ENCODE measurements at places on chromosomes 11 and 22. TPM values are rescaled to one million over a fixed set of nuclear protein-coding genes. Genes with fewer than 3 reads are reported as not detected.

MS4A4A gene
- not detected for total RNA-seq

BID gene
- total RNA-seq, result 13.6 TPM

LDHAL6A gene
- not detected for total RNA-seq

FOLR2 gene
- not detected for total RNA-seq

OR5B21 gene
- 0.30 TPM for total RNA-seq

OR56A1 gene
- total RNA-seq, result not detected

SYT8 gene
- not detected for total RNA-seq

CLMP gene
- total RNA-seq, result not detected

CHRM1 gene
- not detected for total RNA-seq

THYN1 gene
- 73.2 TPM for total RNA-seq

ELF5 gene
- total RNA-seq, result not detected

ANO3 gene
- not detected for total RNA-seq

TEF gene
- total RNA-seq, result 1.9 TPM

PDGFD gene
- 0.11 TPM for total RNA-seq

QSER1 gene
- total RNA-seq, result 14.9 TPM

IGLL1 gene
- total RNA-seq, result not detected

TMA7B gene
- total RNA-seq, result 1.2 TPM

PARVA gene
- total RNA-seq, result not detected

HIPK3 gene
- total RNA-seq, result 41.2 TPM

DERL3 gene
- 8.1 TPM for total RNA-seq

NPTXR gene
- 3.6 TPM for total RNA-seq

SLC22A12 gene
- total RNA-seq, result not detected

TBX10 gene
- total RNA-seq, result not detected

TNRC6B gene
- 29.2 TPM for total RNA-seq

CHRNA10 gene
- 1.3 TPM for total RNA-seq

KRTAP5-8 gene
- total RNA-seq, result not detected

ESAM gene
- 0.94 TPM for total RNA-seq

FGF19 gene
- not detected for total RNA-seq

COPB1 gene
- total RNA-seq, result 115 TPM

CCDC73 gene
- total RNA-seq, result 0.04 TPM

DDI1 gene
- not detected for total RNA-seq

INTS4 gene
- total RNA-seq, result 48.0 TPM

POU2AF3 gene
- not detected for total RNA-seq

SESN3 gene
- total RNA-seq, result 15.5 TPM

SUSD2 gene
- 0.53 TPM for total RNA-seq

LMNTD2 gene
- total RNA-seq, result 0.89 TPM

CALCA gene
- total RNA-seq, result not detected

SLC22A25 gene
- not detected for total RNA-seq

YPEL4 gene
- not detected for total RNA-seq

SMC1B gene
- 0.48 TPM for total RNA-seq

Data from activated CD8-positive, alpha-beta memory T cell treated with anti-CD3 and anti-CD28 coated beads for 36 hours (primary cell).